A549 treated with AZD2906 at 1 μM for 4 hours (cell line): ENCODE measurements at places on chromosomes 1 and 21. TPM values are rescaled to one million over a fixed set of nuclear protein-coding genes. Genes with fewer than 3 reads are reported as not detected.

The TNFRSF4 gene
- 0.13 to 0.34 TPM (median 0.20 TPM) in 4 of 5 replicates, not detected in the other for total RNA-seq

The HMCN1 gene
- 0.02 to 0.09 TPM (median 0.06 TPM) in 5 replicates for total RNA-seq

The INSRR gene
- not detected in 5 replicates for total RNA-seq

The AMY1A gene
- total RNA-seq: not detected in 5 replicates

The FLG gene
- total RNA-seq: 0.01 TPM in 3 of 5 replicates, not detected in the others

The RGS4 gene
- 0.10 TPM in 1 of 5 replicates, not detected in the others for total RNA-seq

The PTPN7 gene
- 0.05 TPM in 1 of 5 replicates, not detected in the others for total RNA-seq

The NHLH2 gene
- 0.02 TPM in 1 of 5 replicates, not detected in the others for total RNA-seq

The GBP1 gene
- total RNA-seq: 0.08 to 0.19 TPM (median 0.14 TPM) in 5 replicates

The KCNE1 gene
- 0.06 to 0.08 TPM in 2 of 5 replicates, not detected in the others for total RNA-seq

The RAB42 gene
- total RNA-seq: 3.2 to 3.7 TPM (median 3.5 TPM) in 5 replicates

The CFHR4 gene
- not detected in 5 replicates for total RNA-seq

The LRRC38 gene
- 0.05 to 0.11 TPM (median 0.09 TPM) in 5 replicates for total RNA-seq

The AGT gene
- 0.04 to 0.15 TPM (median 0.10 TPM) in 5 replicates for total RNA-seq

The CYYR1 gene
- total RNA-seq: not detected in 5 replicates

The PCNX2 gene
- 8.2 to 9.3 TPM (median 8.4 TPM) in 5 replicates for total RNA-seq

The KPRP gene
- not detected in 5 replicates for total RNA-seq

The CEP85 gene
- total RNA-seq: 10.9 to 13.1 TPM (median 12.7 TPM) in 5 replicates

The B4GALT2 gene
- total RNA-seq: 55.2 to 74.3 TPM (median 69.8 TPM) in 5 replicates

The SMPDL3B gene
- total RNA-seq: 1.1 to 1.6 TPM (median 1.3 TPM) in 5 replicates

The ADORA3 gene
- not detected in 5 replicates for total RNA-seq

The PLA2G2F gene
- not detected in 5 replicates for total RNA-seq

The CCDC30 gene
- total RNA-seq: 0.32 to 0.88 TPM (median 0.62 TPM) in 5 replicates

The RNU1-3 gene
- total RNA-seq: 4.0 to 44.9 TPM (median 4.2 TPM) in 4 of 5 replicates, not detected in the other

The COL11A1 gene
- total RNA-seq: 1.3 to 2.6 TPM (median 2.4 TPM) in 5 replicates

The HES3 gene
- total RNA-seq: not detected in 5 replicates

The TEX38 gene
- total RNA-seq: not detected in 5 replicates

The ZBTB18 gene
- 3.5 to 4.3 TPM (median 4.2 TPM) in 5 replicates for total RNA-seq

The ANGPTL3 gene
- total RNA-seq: not detected in 5 replicates

The PLPPR4 gene
- 0.01 TPM in 1 of 5 replicates, not detected in the others for total RNA-seq

The IER5 gene
- 20.4 to 38.3 TPM (median 32.8 TPM) in 5 replicates for total RNA-seq

The SELL gene
- total RNA-seq: 0.12 to 0.35 TPM (median 0.20 TPM) in 5 replicates

The CRP gene
- not detected in 5 replicates for total RNA-seq

The PCBP3 gene
- total RNA-seq: 0.88 to 1.2 TPM (median 0.93 TPM) in 5 replicates

The CR1L gene
- total RNA-seq: 0.15 TPM in 1 of 5 replicates, not detected in the others

The RERE gene
- total RNA-seq: 22.2 to 28.3 TPM (median 26.2 TPM) in 5 replicates
